ENCODE measurements at places on chromosomes 3 and 15. TPM values are rescaled to one million over a fixed set of nuclear protein-coding genes. Genes with fewer than 3 reads are reported as not detected.

- H3K27me3 ChIP-seq, result no peaks in the 10 kb centered on the region
- DNase-seq, result no peak
- H3K36me3 ChIP-seq, result peaks cover 55% of the 10 kb centered on the region
- no peak overlapping the region for H3K4me3 ChIP-seq
- H3K4me1 ChIP-seq, result no peaks in the 10 kb centered on the region
Measured at GRCh38 chr3:33019981-33020380, 68.5 kb downstream of the CCR4 start.

GRCh38 chr3:66561367-66561766, 60.5 kb upstream of the LRIG1 start:
- no peak overlapping the region for H3K4me3 ChIP-seq
- no peaks in the 10 kb centered on the region for H3K36me3 ChIP-seq
- no peak overlapping the region for H3K27ac ChIP-seq
- no peak for DNase-seq
- H3K4me1 ChIP-seq, result no peaks in the 10 kb centered on the region
- H3K27me3 ChIP-seq, result no peaks in the 10 kb centered on the region

- H3K4me3 ChIP-seq, result no peak overlapping the region
- no peaks in the 10 kb centered on the region for H3K36me3 ChIP-seq
- H3K4me1 ChIP-seq, result no peaks in the 10 kb centered on the region
- no peak overlapping the region for H3K27ac ChIP-seq
- H3K27me3 ChIP-seq, result no peaks in the 10 kb centered on the region
Measured at GRCh38 chr3:150142936-150143335, 172.2 kb upstream of the PFN2 start.

FAM131A gene
- total RNA-seq, result 56.3 TPM

DNA sequence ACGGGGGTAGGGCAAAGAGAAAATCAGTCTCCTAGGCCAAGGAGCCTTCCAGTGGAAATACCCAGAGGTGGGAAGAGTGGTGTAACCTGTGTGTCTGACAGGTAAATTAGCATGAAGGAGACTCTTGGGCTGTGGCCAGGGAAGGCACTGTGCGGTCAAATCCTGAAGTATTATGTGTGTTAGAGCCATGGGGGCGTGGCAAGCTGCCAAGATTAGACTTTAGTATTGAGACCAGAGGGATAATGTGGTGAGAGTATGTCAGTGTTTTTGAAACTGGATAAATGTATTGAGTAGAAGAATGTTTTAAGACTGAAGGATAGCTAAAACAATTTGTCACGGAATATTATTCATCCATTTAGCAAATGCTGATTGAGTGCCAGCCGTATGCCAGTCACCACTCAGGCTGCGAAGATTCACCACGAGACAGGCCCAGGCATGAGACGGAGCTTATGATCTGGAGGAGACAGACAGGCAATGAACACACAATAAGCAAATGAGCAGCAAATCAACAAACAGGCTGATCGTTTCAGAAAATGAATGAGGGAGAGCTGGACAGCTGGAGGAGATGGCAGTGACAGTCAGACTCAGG, 445.9 kb downstream of the MCTP2 start:
- no peaks in the 10 kb centered on the region for H3K36me3 ChIP-seq
- H3K4me3 ChIP-seq, result no peak overlapping the region
- H3K27ac ChIP-seq, result no peak overlapping the region
- DNase-seq, result no peak

LRRN1 gene
- total RNA-seq, result 1.1 TPM

NUSAP1 gene
- 16.6 TPM for total RNA-seq

Measured in suprapubic skin (tissue), 4 donors.